HT1080 (cell line): ENCODE measurements at places on chromosomes 2 and 18. TPM values are rescaled to one million over a fixed set of nuclear protein-coding genes. Genes with fewer than 3 reads are reported as not detected.

The LONRF2 gene
- 0.47 and 1.6 TPM in 2 replicates for total RNA-seq

The SCN7A gene
- total RNA-seq, result not detected in 2 replicates

The TDRD15 gene
- not detected in 2 replicates for total RNA-seq

The CXCR1 gene
- total RNA-seq, result not detected in 2 replicates

The HOXD12 gene
- 0.10 TPM in 1 of 2 replicates, not detected in the other for total RNA-seq

The KCNK3 gene
- total RNA-seq, result not detected in 2 replicates
